ENCODE measurements at places on chromosomes 13 and 19. TPM values are rescaled to one million over a fixed set of nuclear protein-coding genes. Genes with fewer than 3 reads are reported as not detected.

Gene ZNF160
- polyA plus RNA-seq = 21.3 TPM

Gene LINGO3
- polyA plus RNA-seq = not detected

Gene ELAVL3
- 0.05 TPM for polyA plus RNA-seq

Gene TMPRSS9
- polyA plus RNA-seq = 0.27 TPM

Gene CGB5
- polyA plus RNA-seq = not detected

Gene DENND1C
- polyA plus RNA-seq = 0.57 TPM

Gene FOSB
- polyA plus RNA-seq = 21.4 TPM

Gene CDX2
- polyA plus RNA-seq = not detected

- no peak for DNase-seq
These were observed 373 bp downstream of the TNFAIP8L1 start for GRCh38 chr19:4639531-4640246.

- DNase-seq = no peak
These were observed 3.1 kb upstream of the OLFM2 start for GRCh38 chr19:9939301-9939913.

- no peak for DNase-seq
These were observed 2.8 kb upstream of the DZIP1 start for GRCh38 chr13:95647321-95647720.

GRCh38 chr19:8697671-8698432, 743 bp downstream of the ACTL9 start:
- no peak for DNase-seq

DNA sequence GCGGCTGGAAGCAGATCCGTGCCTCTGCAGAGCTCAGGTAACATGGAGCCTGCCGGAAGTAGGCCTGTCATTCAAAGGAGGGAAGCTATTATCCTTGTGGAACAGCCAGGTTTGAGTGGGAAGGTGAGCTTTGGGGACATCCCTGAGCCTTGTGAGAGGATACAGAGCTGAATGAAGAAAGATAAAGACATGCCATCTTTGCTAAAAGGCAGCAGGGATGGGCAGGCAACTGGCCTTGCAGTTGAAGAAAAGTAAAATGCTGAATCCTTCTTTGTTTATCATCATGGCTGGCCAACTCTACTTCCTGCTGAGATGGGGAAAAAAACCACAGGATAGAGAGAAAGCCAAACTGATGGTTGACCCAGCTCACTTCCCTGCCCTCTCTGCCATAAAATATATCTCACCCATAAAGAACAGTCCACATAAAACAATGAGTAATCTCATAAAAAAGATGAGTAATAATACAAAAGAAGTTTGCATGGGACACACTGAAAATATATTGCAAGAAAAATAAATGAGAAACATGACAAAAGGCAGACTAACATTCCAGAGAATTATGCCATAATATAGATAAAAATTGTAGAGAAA, 226.3 kb downstream of the DLEU7 start:
- DNase-seq = no peak

GRCh38 chr19:38228005-38228377, 4.0 kb upstream of the DPF1 start:
- DNase-seq = no peak

- no peak for DNase-seq
These were observed 184.4 kb downstream of the NALCN start for GRCh38 chr13:101231751-101232428.

DNA sequence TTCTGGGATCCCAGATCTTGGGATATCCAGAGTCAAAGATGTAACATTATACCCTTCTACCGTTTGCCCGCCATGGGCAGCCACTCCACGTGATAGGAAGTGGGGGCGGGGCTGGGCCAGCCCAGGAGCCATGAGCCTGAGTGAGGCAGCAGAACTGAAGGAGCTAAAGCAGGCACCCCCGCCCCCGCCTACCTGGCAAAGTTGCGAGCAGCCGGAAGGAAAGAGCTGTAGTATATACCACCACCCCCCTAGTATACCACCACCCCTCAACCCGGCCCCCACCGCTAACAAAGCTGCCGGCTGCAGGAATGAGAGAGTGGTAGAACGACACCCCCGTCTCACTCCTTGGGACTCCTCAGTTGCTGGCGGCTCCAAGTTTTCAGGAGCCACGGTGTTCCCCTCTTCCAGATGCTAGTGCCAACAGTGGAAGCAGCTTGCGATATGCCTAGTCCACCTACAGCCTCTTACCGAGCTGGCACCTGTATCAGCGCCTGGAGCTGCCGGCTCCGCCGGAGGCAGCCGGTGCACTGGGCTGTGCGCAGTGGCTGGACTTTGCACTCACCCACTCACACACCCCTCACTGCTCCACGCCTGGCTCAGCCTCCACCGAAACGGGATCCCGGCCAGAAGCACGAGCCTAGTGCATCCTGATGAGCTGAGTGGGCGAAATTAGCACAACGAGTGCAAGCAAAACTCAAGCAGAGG, 230.7 kb upstream of the PRR20A start:
- DNase-seq = no peak

GRCh38 chr19:5880604-5881078, 10.3 kb upstream of the FUT5 start:
- DNase-seq = peak; percentile 75

- DNase-seq = no peak
These were observed 954 bp upstream of the RASIP1 start for GRCh38 chr19:48741129-48741999.

GRCh38 chr13:25692099-25692498, 320.3 kb downstream of the ATP8A2 start:
- DNase-seq = no peak

- no peak for DNase-seq
These were observed at the start of gene FBXO27 for GRCh38 chr19:39032063-39032918. FBXO27 (minus strand) TSS chr19:39032549; CDS start chr19:39032227, 322 bp downstream.

GRCh38 chr19:2240881-2241760, 4.5 kb downstream of the SF3A2 start:
- DNase-seq = no peak

DNA sequence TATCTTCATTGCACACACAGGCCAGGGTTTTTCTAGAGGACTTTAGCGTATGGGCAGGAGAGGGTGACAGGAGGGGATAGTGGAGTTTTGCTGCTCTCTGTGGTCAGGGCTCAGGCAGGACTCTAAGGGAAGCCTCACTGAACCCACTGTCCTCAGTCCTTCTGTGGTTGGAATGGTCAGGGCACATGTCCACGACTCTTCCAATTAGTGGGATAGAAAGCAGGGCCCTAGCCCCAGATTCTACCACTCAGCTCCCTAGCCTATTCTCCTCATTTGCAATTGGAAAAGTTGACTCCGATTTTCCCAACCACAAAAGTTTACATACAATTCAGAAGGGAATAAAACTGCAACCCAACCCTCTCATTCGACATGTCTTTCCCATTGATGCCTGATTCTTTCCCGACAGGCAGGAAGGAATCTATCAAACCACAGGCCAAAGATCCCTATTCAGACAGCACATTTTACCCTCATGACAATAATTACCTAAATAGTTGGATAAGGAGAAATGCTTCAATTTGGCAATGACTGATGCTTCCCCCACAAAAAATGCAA, 38.2 kb downstream of the TGDS start:
- no peak for DNase-seq

DNA sequence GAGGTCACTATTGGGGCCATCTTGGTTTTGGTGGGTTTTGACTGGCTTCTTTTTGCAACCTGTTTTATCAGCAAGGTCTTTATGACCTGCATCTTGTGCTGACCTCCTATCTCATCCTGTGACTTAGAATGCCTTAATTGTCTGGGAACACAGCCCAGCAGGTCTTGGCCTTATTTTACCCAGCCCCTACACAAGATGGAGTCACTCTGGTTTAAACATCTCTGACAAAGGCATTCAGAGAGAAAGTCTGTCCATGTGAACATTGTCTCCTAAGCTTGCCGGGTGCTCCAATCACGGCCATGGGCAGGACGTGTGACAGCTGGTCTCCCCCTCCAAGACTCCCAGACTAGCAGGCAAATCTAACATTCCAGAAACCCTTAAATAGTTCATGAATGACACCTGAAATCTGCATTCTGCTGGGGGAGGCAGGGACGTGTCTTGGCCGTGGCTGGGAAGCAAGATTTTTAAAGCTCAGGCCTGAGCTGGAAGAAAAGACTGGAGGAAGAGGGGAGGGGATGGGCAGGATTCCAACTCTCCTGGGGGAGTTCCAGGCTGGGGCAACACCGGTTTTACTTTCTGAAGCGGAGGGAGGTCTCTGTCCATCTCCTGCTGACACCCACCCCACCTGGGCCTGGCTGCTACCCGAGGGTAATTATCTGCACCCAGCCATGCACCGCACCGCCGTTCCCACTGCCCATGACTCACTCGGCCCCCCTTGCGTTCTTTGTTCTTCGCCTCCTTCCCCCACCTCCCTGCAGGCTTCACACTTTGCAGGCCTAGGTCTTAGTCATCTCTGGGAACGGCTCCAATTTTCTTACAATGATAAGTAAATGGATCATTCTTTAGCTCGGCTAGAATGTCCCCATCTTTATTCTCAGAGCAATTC, 11.6 kb upstream of the OR1M1 start:
- DNase-seq = peak; percentile 68

GRCh38 chr13:98013241-98013640, 59.8 kb downstream of the IPO5 start:
- DNase-seq = no peak

DNA sequence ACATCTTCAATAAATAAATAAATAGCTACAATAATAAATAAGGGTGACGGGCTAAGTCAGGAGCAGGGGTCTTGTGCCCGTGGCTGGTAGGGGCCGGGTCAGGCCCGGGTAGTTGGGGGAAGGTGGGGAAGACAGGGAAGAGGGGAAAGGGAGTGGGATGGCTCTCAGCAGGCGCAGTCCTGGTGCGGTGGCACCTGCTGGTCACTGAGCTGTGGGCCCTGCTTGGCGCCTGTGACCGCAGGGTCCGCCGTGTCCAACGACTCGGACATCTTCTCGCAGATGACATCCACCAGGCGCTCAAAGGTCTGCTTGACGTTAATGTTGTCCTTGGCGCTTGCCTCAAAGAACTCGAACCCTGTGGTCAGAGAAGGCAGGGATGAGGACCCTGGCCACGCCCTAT, 4.3 kb downstream of the MPV17L2 start:
- no peak for DNase-seq

GRCh38 chr19:19338082-19338481, 17.5 kb downstream of the MAU2 start:
- no peak for DNase-seq

DNA sequence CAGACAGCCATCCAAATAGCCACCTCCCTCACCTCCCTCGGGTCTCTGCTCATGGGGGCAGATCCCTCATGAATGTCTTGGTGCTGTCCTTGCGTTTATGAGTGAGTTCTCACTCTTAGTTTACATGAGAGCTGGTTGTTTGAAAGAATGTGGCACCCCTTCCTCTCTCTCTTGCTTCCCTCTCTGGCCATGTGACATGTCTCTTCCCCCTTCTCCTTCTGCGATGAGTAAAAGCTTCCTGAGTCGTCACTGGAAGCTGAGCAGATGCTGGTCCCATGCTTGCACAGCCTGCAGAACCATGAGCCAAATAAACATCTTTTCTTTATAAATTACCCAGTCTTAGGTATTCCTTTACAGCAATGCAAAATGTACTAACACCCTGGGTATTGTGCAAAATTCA, 208.7 kb downstream of the LACC1 start:
- no peak for DNase-seq

- no peak for DNase-seq
These were observed 11.4 kb upstream of the STARD13 start for GRCh38 chr13:33296793-33297425.

- DNase-seq = no peak
These were observed 140.6 kb downstream of the SIPA1L3 start for GRCh38 chr19:38047641-38048040.

Measured in muscle of arm (tissue), 14 donors.